ENCODE measurements at places on chromosomes 3 and 15. TPM values are rescaled to one million over a fixed set of nuclear protein-coding genes. Genes with fewer than 3 reads are reported as not detected.

FAM81A gene
- total RNA-seq = 0.33 TPM

CHRNA3 gene
- total RNA-seq = not detected

CMTM8 gene
- total RNA-seq = 0.26 TPM

SMC4 gene
- 38.0 TPM for total RNA-seq

HCN4 gene
- not detected for total RNA-seq

USP19 gene
- total RNA-seq = 49.1 TPM

NLGN1 gene
- total RNA-seq = 2.1 TPM

ACOX2 gene
- total RNA-seq = 20.5 TPM

RTP4 gene
- total RNA-seq = 2.1 TPM

SCN5A gene
- 0.50 TPM for total RNA-seq

FOXB1 gene
- total RNA-seq = not detected

CD276 gene
- 88.5 TPM for total RNA-seq

Measured in fibroblast of lung (primary cell).